ENCODE measurements at places on chromosomes 2 and 18.

- no peak for DNase-seq
Measured at GRCh38 chr2:109419960-109420370, 193.8 kb downstream of the SEPTIN10 start.

- no peak for DNase-seq
Measured at GRCh38 chr2:23541503-23542229, 156.7 kb downstream of the KLHL29 start.

DNA sequence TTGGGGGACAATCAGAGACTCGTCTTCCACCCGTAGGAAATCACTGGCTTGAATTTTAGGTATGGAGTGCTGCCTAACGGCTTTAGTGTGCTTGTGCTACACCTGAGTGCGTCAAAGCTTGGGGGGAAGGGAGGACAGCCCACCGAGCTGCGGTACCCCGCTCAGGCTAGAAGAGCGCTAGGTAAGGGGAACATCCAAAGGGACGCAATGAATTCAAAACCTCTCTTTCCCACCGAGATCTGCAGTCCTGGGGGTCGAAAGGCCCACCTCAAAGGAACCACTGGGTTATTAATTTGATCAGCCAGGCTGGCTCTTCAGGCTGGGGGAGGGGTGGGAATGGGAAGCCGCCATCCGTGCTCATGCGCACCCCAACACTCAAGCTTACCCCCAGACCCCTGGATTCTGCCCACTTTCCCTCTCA is 2.7 kb downstream of the EPHA4 start:
- DNase-seq: no peak

GRCh38 chr2:43391201-43391877 is 164.9 kb upstream of the ZFP36L2 start:
- DNase-seq: no peak

- no peak for DNase-seq
Measured at GRCh38 chr2:28436525-28437051, 43.9 kb downstream of the FOSL2 start.

- DNase-seq: no peak
Measured at GRCh38 chr2:137969418-137969765, 5.1 kb downstream of the HNMT start.

- no peak for DNase-seq
Measured at GRCh38 chr2:183070942-183071844, 7.4 kb upstream of the DUSP19 start.

GRCh38 chr2:3827673-3828575 is 124.5 kb downstream of the DCDC2C start:
- no peak for DNase-seq

GRCh38 chr2:46798041-46798440 is 117.6 kb downstream of the MCFD2 start:
- no peak for DNase-seq

DNA sequence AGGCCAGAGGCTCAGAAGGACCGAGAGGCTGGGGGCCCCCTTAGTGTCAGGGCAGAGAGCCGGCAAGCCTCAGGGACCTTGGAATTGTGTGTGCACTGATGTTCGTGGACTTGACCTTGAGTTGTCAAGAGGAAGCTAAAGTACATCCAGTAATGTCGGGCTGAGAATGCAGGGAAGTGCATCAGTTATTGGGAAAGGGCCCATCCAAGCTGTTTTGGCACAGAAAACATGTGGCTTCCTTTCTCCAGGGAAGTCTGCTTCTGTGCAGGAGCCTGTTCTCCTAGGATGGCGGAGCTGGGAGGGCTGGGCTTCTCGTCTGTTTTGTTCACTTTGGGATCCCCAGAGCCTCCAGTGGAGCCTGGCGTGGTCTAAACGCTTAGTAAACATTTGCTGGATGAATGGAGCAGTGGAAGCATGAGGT is 23.7 kb downstream of the ATOH8 start:
- no peak for DNase-seq

GRCh38 chr2:27421660-27422250 is 6.7 kb upstream of the NRBP1 start:
- DNase-seq: no peak

DNA sequence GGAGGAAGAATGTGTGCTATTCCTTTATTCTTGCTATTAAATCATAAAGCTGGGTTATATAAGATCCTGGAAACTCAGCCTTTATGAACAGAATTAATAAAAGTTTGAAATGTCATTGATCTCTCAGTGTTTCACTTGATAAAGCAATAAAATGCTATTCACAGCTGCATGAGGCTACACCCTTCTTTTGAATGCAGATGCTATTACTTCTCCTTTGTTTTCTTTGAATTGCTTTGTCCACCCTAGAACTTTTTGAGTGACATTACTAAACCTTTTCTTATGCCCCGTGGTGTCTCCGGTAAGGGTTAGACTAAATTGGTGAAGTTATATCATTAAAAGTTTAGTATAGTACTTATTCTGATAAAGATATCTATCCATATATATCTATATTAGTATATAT is 18.9 kb downstream of the SERPINB5 start:
- DNase-seq: no peak

GRCh38 chr2:190722061-190722759 is 73.3 kb downstream of the NAB1 start:
- no peak for DNase-seq

DNA sequence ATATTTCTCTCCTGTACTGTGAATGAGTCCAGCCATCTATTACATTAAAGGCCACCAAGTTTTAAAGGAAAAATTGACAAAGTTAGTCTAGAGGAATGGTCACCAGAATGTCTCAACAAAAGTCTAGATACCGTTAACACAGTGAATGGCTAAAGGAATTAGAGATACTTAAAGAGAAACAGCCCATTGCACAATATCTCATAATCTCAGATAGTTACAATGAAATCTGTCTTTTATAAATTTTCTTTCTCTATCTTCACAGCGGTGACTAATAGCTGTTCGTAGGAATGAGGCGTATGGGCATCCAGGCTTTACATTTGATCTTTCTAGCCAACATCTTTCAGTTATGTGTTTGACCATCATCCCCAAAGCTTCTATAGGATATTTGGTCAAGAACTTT is 30.6 kb downstream of the R3HDM1 start:
- no peak for DNase-seq

DNA sequence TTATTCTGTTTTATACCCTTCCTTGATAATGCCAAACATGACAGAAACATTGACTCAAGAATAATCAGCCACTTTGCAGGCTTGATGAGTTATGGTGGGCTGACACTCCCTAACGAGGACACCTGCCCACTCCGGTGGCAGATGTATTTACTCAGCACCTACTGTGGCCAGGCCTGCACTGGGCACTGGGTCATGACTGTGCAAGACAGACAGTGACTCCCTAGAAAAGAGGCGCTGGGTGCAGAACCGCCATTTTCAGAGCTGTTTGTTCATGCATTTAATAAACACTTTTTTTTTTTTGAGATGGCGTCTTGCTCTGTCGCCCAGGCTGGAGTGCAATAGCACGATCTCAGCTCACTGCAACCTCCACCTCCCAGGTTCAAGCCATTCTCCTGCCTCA is 32.5 kb downstream of the SNED1 start:
- no peak for DNase-seq

DNA sequence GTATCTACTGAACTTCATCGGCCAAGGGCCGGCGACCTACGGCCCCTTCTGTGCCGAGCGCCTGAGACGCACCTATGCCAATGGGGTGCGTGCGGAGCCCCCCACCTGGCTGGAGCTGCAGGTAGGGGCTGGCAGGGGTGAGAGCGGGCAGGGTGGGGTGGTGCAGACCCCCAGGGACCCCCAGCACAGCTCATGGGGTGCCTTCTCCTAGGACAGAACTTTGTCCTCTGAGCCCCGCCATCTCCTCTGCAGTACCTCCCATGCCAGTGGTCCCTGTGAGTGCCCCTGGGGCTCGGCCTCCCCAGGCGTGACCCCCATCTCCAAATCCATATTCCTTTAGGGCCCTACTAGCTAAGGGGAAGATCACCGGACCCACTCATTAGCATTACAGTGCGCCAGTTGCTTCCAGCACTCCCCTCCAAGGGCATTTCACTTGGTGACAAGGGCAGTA is 23.9 kb upstream of the GPR17 start:
- no peak for DNase-seq

GRCh38 chr2:184633726-184634125 is 35.4 kb downstream of the ZNF804A start:
- DNase-seq: no peak

DNA sequence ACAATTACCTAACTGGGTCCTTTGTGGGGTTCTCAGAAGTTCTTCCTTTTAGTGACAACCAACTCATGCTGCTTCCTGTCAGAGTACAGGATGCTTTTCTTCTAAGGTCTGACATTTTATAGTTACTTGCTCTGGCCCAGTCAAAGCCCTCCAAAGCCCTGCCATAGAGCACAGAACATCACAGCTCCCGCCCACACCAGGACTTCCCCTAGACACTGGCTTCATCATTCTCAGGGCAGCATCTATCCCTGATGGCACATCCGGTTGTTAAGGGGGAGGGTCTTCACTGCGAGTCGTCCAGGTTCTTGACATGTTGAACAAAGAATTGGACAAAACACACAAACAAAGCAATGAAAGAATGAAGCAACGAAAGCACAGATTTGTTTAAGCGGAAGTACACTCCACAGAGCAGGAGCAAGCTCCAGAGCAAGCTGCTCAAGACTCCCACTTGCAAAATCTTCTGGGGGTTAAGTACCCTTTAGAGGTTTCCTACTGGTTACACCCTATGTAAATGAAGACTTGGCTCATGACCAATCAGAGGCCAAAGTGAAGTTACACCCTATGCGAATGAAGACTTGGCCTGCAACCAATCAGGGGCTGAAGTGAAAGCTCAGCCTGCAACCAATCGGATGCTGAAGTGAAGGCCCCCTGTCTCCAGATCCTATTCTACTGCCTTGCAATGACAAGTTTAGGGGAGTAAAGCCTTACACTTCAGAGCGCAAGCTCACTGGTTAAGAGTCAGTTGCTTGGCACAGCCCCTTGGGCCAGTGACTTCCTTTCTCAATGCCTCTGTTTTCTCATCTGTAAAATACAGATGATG is 79.0 kb downstream of the HDAC4 start:
- DNase-seq: no peak

DNA sequence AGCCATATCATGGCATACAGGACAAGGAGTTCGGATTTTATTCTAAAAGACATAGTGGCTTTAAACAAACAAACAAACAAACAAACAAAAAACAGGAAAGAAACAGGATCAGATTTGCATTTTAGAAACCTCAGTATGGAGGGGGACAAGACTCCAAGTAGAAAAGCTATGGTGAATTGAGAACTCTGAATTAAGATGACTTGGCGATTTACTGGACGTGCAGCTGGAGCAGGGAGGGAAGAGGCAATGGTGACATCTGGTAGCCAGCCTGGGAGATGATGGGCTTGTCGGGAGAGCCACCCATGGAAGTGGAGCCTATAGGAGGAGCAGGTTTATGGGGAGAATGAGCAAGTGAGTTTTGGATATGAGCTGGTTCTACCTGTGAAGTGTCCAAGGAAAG is 13.2 kb downstream of the CPLX4 start:
- no peak for DNase-seq

DNA sequence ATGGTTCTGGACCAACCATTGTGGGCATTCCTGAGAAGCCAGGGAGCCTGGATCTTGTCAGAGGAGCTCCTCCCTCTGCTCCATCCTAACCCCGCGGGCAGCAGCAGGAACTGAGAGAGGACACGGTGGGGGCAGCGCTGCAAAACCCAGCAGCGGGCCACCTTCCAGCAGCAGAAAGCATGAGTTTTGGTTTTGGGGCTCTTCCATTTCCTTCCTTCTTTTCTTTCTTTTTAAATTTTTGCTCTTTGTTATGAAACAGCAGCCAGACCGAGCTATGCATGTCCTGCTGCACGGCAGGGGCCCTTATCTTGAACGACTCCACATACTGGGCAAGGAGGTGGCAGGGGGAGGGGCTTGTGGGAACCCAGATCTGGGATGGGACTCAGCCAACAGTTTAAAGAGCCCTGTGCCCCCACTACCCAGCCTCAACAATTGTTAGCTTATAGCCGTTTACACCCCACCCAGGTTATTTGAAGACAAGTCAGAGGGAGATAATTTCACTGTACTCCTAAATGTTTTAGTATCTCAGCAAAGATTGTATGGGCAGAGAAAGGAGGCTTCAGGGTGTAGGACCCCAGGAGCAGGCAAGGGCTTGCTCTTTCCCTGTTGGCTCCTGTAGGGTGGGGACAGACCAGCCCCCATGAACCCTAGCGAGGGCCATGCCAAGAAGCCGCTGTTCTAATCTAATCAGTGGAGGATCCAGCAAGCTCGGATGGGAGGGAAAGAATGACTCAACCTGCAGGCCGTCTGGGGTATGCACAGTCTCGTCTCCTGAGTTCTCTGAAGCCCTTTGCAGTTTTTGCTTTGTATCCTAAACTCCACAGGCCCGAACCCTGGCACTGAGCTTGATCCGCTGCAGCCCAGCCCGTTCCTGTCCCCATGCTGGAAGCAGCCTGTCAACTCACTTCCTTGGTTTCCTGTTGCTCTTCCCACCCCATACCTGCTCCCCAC is 75.3 kb downstream of the LRRFIP1 start:
- peak; percentile 37 for DNase-seq
